ENCODE measurements at places on chromosomes 5 and 9.

DNA sequence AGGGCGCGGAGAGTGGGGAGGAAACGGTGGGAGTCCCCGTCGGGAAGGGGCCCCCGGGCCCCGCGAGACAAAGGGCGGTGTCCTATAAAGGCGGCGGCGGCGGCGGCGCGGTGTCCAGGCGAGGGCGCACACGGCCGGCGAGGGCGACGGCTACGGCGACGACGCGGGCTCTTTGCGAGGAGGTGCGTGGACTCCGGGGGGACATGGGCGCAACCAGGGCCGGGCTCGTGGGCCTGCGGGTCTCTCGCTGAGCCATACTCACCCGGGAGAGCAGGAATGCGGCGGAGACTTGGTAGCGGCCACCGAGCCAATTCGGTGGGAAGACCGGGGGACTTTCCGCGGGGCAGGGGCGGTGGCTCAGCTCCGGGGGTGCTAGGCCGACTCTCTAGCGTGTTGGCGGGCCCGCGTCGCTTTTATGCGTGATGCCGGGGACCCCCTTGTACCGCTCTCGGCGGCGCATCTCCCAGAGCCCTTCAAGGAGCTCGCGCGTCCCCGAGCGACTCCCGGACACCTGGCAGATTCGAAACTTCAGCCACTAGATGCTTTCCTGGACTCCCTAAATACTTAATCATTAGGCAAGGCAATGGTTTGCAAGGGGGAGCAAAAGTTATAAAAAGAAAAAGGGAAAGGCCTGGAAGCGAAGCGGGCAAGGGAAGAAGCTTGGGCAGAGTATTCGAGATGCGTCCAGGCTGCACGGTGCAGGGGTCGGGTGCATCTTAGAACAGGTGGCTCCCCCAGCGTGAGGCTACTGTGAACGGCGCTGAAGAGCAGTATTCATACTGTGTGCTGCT lies 5.9 kb upstream of the TAL2 start:
- DNase-seq, result no peak

DNA sequence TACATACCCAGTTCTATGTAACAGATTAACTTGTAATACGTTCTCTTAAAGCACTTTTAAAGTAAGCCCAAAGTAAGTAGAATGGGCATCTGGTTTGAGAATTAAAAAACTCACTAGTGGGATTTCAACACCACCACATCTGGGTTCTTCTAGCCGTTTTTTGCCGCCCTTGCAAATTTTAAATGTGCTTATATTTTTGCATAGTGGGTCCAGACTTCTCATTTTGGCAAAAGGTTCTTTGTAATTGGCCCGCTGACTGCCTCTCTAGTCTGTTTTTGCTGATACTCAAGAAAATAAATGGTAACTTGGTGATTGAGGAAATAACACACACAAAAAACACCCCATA lies 582 bp upstream of the FBXO4 start:
- no peak for DNase-seq

DNA sequence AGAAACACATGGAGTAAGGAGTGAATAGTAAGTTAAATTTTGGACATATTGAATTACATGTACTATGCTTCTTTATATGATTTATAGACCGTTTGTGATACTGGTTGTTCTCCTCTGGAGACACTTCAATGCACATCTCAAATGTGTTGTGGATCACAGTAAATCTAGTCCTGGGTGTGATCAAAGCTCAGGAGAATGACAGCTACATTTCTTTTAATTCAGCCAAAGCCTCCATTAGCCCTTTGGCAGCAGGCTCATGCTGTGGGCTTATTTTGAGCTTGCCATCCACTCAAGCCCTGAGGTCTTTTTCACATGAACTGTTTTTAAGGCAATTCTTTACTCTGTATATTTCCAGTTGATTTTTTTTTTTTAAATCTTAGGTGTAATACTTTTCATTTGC lies 34.6 kb upstream of the ACTBL2 start:
- no peak for DNase-seq

DNA sequence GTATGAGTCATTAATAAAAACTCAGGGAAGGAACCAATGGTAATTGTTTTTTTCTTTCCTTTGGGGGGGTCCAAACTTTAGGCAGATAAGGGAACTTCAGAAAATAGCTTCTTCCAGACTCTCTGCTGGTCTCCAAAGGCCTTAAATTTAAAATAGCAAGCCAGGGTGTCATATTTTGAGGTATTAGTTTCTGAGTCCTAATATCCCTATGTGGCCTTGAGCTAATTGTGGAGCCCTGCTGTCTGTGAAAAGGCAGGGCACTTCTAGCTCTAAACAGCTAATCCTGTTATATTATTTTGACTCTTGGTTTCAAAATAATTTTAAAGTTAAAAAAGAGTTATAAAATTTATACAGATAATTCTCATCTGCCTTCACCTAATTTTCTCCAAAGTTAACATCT lies 195.7 kb upstream of the PPP1R2B start:
- DNase-seq, result no peak

DNA sequence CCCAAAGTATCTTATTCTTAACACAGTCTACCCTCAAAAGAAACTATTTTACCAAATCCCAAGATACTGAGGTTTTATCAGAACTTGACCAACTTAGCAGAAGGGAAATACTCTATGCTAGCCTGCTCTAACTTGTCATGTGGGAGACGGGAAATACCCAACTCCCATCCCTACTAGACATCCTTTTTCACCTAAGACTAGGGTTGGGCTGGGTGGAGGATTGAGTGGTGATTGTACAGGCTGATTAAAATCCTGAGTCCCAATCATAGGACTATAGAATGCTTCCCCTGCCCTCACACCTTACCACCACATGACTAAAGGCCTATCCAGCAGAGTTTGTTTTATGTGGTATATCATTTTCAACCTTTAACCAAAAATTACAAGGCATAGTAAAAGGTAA lies 786.5 kb downstream of the TAF11L14 start:
- DNase-seq, result no peak

DNA sequence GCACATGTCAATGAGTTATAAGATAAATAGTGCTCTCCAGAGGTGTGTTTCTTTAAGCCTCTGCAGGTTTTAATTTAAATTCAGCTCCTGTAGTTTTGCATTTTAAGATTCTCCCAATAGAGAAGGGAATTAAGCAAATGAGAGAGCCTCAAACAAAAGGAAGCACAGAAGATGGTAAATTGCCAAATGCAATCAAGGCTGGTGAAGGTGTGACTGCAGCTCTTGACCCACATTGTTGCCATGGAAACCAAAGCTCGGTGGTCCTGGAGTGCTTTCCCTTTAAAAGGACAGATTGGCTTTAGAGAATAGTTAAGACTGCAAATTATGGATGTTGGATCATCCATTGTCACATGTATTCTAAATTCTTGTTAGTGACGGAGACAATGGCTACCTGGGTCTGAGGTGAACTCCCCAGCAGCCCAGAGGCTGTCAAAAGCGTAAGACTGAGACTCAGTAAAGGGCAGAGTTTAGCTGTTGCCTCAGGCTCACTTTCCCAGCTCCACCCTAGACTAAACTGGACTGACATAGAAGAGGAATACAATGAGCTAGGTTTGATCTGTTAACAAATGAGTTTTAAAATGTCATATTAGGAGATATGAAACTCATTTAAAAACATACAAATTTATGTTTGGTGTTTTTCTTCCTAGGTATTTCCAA lies 12.3 kb downstream of the GAPT start:
- DNase-seq, result no peak

- no peak for DNase-seq
Measured at GRCh38 chr5:155313518-155313917, 300.0 kb downstream of the KIF4B start.

GRCh38 chr9:78035383-78035993 lies 3.9 kb upstream of the GNAQ start:
- DNase-seq, result peak; percentile 78

DNA sequence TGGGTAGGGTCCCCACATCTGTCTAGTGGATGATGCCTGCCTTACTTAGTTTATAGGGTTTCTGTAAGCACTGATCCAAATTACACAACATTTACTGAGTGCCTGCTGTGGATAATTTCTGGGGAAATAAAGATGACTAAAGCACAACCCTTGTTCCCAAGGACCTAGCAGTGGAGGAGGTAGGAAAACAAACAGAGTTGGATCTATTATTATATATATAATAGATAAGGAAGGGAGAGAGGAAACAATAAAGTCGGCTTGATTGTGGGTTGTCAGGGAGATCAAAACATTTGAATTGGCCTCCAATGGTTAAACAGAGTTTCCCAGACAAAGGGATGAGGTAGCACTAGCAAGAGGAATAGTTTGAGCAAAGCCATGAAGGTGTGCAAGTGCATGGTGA lies 14.0 kb downstream of the IL33 start:
- DNase-seq, result no peak

DNA sequence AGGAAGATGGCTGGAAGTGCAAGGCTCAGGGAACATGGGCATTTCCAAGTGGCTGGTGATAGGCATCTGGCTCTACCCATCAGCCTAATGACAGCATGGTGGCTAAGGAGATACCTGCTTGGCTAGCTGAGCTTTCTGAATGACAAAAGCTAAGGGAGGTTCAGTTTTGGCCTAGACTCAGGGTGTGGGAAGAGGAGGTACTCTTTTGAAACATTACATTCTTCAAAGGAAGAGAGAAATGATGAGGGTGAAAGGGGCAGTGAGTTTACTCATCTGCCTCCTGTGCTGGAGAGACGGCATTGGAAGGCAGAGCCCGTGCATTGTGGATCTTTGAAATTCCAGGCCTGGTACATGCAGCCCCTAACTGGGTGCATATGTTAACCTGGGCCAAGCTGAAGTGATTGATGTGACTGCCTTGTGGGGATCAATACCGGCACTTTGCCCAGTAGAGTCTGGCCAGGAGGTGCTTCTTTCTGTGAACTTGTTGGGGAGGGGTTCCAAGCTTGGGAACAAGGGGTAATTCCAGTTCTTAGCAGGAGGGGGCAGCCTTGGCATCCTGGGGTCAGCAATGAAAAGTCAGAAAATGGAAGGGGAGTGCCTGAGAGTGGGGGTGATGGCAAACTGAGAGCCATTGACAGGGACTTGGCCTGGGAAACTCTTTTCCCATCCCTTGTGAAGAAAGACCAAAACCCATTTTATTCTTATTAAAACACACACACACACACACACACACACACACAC lies 108.6 kb downstream of the ACER2 start:
- no peak for DNase-seq

GRCh38 chr5:154430466-154430865 lies 15.3 kb upstream of the SAP30L start:
- no peak for DNase-seq

- no peak for DNase-seq
Measured at GRCh38 chr5:17964067-17964466, 329.8 kb downstream of the TAF11L14 start.

DNA sequence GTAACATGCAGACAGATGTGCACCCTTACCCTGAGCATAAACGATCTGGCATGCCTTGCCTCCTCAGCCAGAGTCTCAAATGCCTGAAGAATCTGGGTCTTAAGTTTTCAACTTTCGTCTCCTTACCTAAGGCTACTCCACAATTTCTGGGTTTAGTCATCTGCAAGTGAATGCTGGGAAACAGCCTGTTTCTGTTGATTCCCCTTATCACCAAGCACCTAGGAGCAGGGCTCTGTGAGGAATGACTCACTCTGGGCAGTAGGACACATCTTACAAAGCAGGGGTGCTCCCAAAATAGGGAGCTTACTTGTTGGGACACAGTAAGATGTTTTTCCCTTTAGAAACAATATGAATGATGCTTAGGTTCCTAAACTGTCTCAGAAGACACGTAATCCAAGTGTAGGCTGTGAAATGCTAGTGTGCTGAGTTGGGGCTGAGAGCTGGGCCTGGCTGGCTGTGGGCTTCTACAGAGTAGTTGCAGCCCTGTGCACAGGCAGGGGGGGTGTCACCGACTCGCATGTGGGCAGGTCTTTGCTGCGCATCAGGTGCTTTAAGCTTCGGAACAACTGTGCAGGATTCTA lies 58.0 kb downstream of the DAP start:
- no peak for DNase-seq

DNA sequence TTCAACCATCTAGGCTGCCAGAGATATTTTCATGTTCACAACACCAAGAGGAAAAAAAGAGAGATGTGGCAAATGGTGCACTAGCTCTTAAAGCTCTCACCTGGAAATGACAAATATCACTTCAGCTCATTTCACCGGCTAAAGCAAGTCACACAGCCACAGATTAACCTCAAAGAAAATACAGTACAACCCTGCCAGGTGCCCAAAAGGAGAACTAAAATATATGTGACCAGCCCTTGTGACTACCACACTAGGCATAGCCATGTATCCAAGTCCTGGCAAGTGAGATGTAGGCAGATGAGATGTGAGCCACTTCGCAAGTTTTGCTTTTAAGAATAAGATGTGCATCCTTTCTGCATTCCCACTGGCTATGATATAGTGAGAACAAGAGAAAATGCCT lies 41.4 kb downstream of the AGTPBP1 start:
- DNase-seq, result no peak

- DNase-seq, result no peak
Measured at GRCh38 chr5:165333623-165334022, 1828.2 kb downstream of the MAT2B start.

Data from CD4-positive, alpha-beta T cell treated with Interleukin-12 subunit alpha and Interleukin-12 subunit beta, for 1 hour (primary cell).